ENCODE measurements at places on chromosomes 5 and 9. TPM values are rescaled to one million over a fixed set of nuclear protein-coding genes. Genes with fewer than 3 reads are reported as not detected.

The CCDC69 gene
- total RNA-seq = 8.4 TPM

The EIF4E1B gene
- not detected for total RNA-seq

The ARSI gene
- total RNA-seq = 1.7 TPM

The SLIT3 gene
- 3.5 TPM for total RNA-seq

The PPIC gene
- total RNA-seq = 44.7 TPM

The SAXO1 gene
- total RNA-seq = not detected

The ZBED3 gene
- 3.6 TPM for total RNA-seq

The LVRN gene
- total RNA-seq = 0.08 TPM

The PCDHGB6 gene
- total RNA-seq = 3.0 TPM

The MARVELD2 gene
- 25.7 TPM for total RNA-seq

The TMEM232 gene
- 0.56 TPM for total RNA-seq

The IFNW1 gene
- not detected for total RNA-seq

The SPAG8 gene
- total RNA-seq = 0.20 TPM

The ADCY2 gene
- 0.12 TPM for total RNA-seq

The SPEF2 gene
- total RNA-seq = 1.6 TPM

The SHC3 gene
- total RNA-seq = 1.4 TPM

The STC2 gene
- total RNA-seq = 8.7 TPM

The SLC34A1 gene
- total RNA-seq = 0.60 TPM

The GARIN3 gene
- not detected for total RNA-seq

The TMC1 gene
- total RNA-seq = 3.3 TPM

The RAB24 gene
- 31.8 TPM for total RNA-seq

The SPINK6 gene
- total RNA-seq = 2.9 TPM

The GPR107 gene
- total RNA-seq = 29.8 TPM

The SHOC1 gene
- 0.56 TPM for total RNA-seq

The RLN1 gene
- total RNA-seq = not detected

The SLC6A19 gene
- total RNA-seq = not detected

The CDX1 gene
- total RNA-seq = not detected

All from esophagus mucosa (tissue), 1 donor.